Muscle of leg (tissue), 16 donors: ENCODE measurements at places on chromosomes 7 and 10. TPM values are rescaled to one million over a fixed set of nuclear protein-coding genes. Genes with fewer than 3 reads are reported as not detected.
A peak's percentile ranks its signal among the peaks of the same experiment; 100 is the strongest.

Gene SYCE1
- 0.41 TPM for polyA plus RNA-seq

Gene STOX1
- 3.9 TPM for polyA plus RNA-seq

- H3K4me3 ChIP-seq: no peak overlapping the region
- no peaks in the 10 kb centered on the region for H3K36me3 ChIP-seq
- peak overlapping the region; percentile 98 for H3K27ac ChIP-seq
- peak; percentile 68 for DNase-seq
Measured at GRCh38 chr10:17199351-17199804, 2.1 kb downstream of the TRDMT1 start.

DNA sequence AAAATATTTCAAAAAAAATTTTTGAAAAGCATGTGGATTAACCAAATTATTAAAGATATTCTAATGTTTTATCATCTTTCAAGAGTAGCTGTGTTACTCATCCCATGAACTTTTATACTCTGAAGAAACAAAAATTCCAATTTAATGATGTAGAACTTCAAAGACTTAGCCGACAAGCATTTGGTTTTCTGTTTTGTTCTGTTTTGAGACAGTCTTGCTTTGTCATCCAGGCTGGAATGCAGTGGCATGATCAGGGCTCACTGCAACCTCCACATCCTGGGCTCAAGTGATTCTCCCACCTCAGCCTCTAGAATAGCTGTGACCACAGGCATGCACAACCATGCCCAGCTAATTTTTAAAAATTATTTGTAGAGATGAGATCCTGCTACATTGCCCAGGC lies 17.8 kb upstream of the LCOR start:
- no peaks in the 10 kb centered on the region for H3K4me1 ChIP-seq
- no peaks in the 10 kb centered on the region for H3K27me3 ChIP-seq
- H3K4me3 ChIP-seq: no peak overlapping the region
- H3K36me3 ChIP-seq: no peaks in the 10 kb centered on the region
- H3K27ac ChIP-seq: no peak overlapping the region

DNA sequence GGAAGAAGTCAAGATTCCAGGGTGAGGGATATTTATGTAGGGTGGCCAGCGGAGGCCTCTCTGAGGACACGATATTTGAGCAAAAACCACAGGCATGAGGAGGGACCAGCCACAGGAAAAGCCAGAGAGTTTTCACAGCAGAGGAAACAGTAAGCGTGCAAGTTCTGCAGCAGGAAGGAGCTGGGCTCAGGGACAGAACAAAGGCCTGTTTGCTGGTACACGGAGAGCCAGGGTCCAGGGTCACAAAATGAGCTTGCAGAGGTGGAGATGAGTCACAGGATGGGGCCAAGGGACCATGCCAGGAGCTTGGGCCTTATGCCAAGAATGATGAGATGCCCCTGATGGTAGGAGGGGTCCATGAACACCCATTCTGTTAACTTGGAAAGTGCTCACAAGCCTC lies 283.5 kb downstream of the PLXNA4 start:
- H3K27ac ChIP-seq: no peak overlapping the region
- H3K36me3 ChIP-seq: no peaks in the 10 kb centered on the region
- no peak overlapping the region for H3K4me3 ChIP-seq
- no peak for DNase-seq
- peaks cover 5% of the 10 kb centered on the region for H3K27me3 ChIP-seq
- no peaks in the 10 kb centered on the region for H3K4me1 ChIP-seq

GRCh38 chr7:157522954-157523353 lies 186.2 kb downstream of the DNAJB6 start:
- no peaks in the 10 kb centered on the region for H3K36me3 ChIP-seq
- H3K27me3 ChIP-seq: no peaks in the 10 kb centered on the region
- H3K4me3 ChIP-seq: no peak overlapping the region
- no peaks in the 10 kb centered on the region for H3K4me1 ChIP-seq

DNA sequence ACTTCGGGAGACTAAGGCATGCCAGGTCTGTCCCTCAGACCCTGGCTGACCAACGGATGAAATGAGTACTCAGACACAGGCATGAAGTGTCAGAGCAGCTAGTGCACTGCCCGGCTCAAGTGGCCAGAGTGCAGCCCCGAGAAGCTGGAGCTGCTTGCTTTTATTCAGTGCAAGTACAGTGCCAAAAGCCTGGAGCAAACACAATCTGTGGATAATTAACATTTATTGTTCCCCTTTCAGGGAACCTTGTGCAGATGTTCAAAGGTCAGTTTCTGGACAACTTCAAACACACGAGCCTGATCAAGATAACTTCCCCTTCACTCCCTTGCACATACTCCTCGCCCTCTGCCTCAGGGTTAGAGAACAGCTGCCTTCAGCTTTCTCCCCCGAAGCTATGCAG lies 7.9 kb upstream of the ATE1 start:
- no peak overlapping the region for H3K27ac ChIP-seq
- DNase-seq: peak; percentile 18
- H3K36me3 ChIP-seq: no peaks in the 10 kb centered on the region
- no peaks in the 10 kb centered on the region for H3K27me3 ChIP-seq

- H3K4me3 ChIP-seq: peak overlapping the region; percentile 80
- H3K4me1 ChIP-seq: peaks cover 55% of the 10 kb centered on the region
- peaks cover 14% of the 10 kb centered on the region for H3K36me3 ChIP-seq
- no peaks in the 10 kb centered on the region for H3K27me3 ChIP-seq
- peak overlapping the region; percentile 94 for H3K27ac ChIP-seq
Measured at GRCh38 chr7:150378115-150378852, 846 bp upstream of the ZNF775 start.

- no peak for DNase-seq
- no peaks in the 10 kb centered on the region for H3K27me3 ChIP-seq
- no peaks in the 10 kb centered on the region for H3K4me1 ChIP-seq
- H3K27ac ChIP-seq: no peak overlapping the region
- no peak overlapping the region for H3K4me3 ChIP-seq
- H3K36me3 ChIP-seq: no peaks in the 10 kb centered on the region
Measured at GRCh38 chr10:37711617-37712488, 145.6 kb downstream of the ZNF248 start.

DNA sequence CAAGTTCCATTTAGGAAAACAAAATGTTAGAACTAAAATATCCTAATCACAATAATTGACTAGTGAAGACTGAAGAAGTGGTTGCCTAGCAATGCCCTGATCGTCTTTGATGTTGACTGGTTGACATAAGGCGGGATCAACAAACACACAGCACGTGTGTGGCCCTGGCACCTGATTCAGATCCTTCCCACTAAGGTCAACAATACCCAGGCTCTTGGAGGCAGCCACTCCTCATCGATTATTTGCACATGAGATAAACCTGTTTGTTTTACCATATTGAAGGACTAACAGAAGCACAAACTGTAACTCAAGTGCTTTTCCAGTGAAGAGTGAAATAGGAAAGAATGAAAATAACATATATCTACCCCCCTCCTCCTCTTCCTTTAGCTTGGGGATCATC lies 15.6 kb downstream of the FANK1 start:
- no peaks in the 10 kb centered on the region for H3K4me1 ChIP-seq
- no peaks in the 10 kb centered on the region for H3K27me3 ChIP-seq

Gene CPVL
- 16.8 TPM for polyA plus RNA-seq

GRCh38 chr7:140297192-140297591 lies 101.1 kb downstream of the SLC37A3 start:
- no peaks in the 10 kb centered on the region for H3K36me3 ChIP-seq
- H3K27me3 ChIP-seq: no peaks in the 10 kb centered on the region
- DNase-seq: no peak
- H3K4me1 ChIP-seq: no peaks in the 10 kb centered on the region
- H3K27ac ChIP-seq: no peak overlapping the region
- no peak overlapping the region for H3K4me3 ChIP-seq

Gene EPHA1
- polyA plus RNA-seq: 2.1 TPM

Gene GJC3
- polyA plus RNA-seq: 0.48 TPM

DNA sequence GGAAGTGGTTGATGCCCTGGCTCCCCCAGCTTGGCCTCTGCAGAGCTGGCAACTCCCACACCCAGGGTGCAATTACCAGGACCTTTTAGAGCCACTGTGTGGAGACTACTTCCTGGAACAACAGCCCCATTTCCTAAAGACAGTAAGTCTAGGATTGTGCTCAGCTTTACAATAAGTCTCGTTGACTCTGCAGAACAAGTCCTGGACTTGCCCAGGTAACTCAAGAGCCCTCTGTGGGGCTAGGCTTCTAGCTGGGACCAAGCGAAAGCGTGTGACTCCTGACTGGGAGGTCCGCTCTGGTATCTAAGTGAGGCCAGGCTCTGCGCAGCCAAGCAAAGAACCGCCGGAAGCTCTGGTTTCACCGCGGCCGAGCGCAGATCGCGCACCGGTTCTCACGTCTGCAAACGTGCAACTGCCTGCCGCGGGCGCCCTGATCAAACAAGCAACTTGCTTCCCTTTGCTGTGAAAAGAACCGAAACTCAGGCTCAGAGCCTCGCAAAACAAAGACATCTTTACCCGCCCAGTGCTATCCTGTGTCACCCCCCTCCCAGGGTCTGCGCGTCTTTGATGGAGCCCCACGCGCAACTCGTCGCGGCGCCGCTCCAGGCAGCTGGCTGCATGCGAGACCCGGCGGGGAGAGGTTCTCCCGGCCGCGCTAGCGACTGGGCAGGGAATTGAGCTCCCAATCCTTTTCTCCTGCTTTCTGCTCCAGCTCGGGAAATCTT lies 4.4 kb upstream of the PDLIM1 start:
- H3K4me3 ChIP-seq: peak overlapping the region; percentile 27
- no peak overlapping the region for H3K27ac ChIP-seq
- H3K36me3 ChIP-seq: no peaks in the 10 kb centered on the region
- peak; percentile 38 for DNase-seq

DNA sequence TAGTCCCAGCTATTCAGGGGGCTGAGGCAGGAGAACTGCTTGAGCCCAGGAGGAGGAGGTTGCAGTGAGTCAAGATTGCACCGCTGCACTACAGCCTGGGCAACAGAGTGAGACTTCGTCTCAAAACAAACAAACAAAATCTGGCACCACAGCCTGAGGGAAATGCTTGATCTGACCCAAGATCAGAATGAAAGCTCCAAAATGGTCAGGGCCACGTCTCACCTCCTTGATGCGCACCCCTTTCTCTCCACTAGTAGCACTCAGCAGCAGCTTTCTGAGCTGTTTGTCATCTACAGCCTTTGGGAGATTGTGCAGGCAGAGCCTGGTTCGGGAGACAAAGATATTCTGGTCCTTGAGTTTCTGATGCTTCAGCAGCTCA lies 22.7 kb downstream of the RBM28 start:
- H3K36me3 ChIP-seq: peaks cover 69% of the 10 kb centered on the region
- no peak overlapping the region for H3K27ac ChIP-seq
- H3K4me1 ChIP-seq: no peaks in the 10 kb centered on the region
- H3K4me3 ChIP-seq: no peak overlapping the region
- H3K27me3 ChIP-seq: no peaks in the 10 kb centered on the region

DNA sequence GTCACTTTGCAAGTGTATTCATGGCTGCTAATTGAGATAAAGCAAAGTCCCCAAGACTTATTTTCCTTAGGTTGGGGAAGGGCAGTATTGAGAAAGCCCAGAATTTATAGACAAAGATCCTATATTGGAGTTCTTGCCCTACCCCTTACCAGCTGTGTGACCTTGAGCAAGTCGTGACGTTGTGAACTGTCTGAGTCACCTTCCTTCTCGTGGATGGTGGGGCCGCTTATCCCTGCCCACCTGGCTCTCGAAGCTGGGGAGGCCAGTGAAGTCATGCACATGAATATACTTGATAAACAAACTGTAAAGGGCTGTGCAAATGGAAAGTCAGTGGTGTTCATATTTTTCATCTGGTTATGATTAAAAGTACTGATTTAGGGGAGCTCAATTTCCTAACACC lies 127.4 kb downstream of the TACC2 start:
- no peak for DNase-seq
- H3K4me3 ChIP-seq: no peak overlapping the region
- peaks cover 31% of the 10 kb centered on the region for H3K4me1 ChIP-seq
- no peak overlapping the region for H3K27ac ChIP-seq
- no peaks in the 10 kb centered on the region for H3K27me3 ChIP-seq
- peaks cover 18% of the 10 kb centered on the region for H3K36me3 ChIP-seq

GRCh38 chr7:133869556-133869955 lies 257.6 kb upstream of the LRGUK start:
- H3K36me3 ChIP-seq: no peaks in the 10 kb centered on the region
- no peak overlapping the region for H3K4me3 ChIP-seq
- H3K27me3 ChIP-seq: no peaks in the 10 kb centered on the region
- no peaks in the 10 kb centered on the region for H3K4me1 ChIP-seq

- H3K27ac ChIP-seq: no peak overlapping the region
- no peak overlapping the region for H3K4me3 ChIP-seq
- H3K36me3 ChIP-seq: no peaks in the 10 kb centered on the region
- no peaks in the 10 kb centered on the region for H3K4me1 ChIP-seq
Measured at GRCh38 chr10:100315615-100316014, 14.4 kb downstream of the PKD2L1 start.

Gene KIAA1549
- 8.5 TPM for polyA plus RNA-seq

- peaks cover 4% of the 10 kb centered on the region for H3K4me1 ChIP-seq
- no peak for DNase-seq
- H3K4me3 ChIP-seq: no peak overlapping the region
- no peaks in the 10 kb centered on the region for H3K27me3 ChIP-seq
Measured at GRCh38 chr10:63246356-63246755, 113.2 kb downstream of the NRBF2 start.

DNA sequence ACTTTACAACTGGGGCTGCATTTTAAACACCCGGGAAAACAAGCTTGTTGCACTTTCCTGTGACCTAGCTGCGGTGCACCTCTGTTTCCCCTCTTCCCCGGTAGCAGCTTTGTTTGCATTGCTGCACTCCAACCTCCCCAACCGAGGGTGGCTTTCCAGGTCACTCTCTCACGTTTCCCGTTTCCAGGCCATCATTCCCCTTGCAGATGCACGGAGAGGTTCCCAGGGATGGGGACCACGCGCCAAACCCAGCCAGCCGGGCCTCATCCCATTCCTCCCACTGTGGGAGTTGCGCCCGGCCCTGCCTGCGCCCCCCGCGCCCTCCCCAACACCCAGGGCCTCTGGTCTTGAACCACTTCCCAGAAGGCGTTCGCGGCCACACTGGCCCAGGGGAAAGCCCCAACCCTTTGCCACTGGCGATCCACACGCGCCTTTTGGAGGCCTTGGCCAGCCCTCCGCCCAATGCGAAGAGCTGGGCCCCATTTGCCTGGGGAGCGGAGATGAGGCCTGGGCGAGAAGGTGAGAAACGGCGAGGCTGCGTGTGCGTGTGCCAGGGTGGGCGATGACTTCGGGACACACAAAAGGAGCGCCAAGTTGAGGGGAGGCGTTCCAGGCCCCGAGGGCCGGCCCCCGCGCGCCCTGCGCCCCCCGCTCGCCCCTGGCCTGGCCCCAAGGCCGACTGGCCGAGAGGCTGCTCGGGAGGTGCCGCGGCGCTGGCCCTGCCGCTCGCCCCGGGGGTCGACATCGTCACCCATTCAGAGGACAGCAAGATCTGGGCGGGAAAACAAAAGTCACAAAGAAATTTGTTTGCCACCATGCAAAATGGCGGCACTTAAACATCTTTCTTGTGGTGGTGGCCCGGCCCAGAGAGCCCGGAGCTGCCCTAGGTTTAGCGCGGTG lies 15.9 kb downstream of the SKIDA1 start:
- peak; percentile 61 for DNase-seq
- peak overlapping the region; percentile 89 for H3K27ac ChIP-seq
- H3K36me3 ChIP-seq: no peaks in the 10 kb centered on the region
- peaks cover 30% of the 10 kb centered on the region for H3K4me1 ChIP-seq
